ENCODE measurements at places on chromosomes 6 and 20.
A peak's percentile ranks its signal among the peaks of the same experiment; 100 is the strongest.

DNA sequence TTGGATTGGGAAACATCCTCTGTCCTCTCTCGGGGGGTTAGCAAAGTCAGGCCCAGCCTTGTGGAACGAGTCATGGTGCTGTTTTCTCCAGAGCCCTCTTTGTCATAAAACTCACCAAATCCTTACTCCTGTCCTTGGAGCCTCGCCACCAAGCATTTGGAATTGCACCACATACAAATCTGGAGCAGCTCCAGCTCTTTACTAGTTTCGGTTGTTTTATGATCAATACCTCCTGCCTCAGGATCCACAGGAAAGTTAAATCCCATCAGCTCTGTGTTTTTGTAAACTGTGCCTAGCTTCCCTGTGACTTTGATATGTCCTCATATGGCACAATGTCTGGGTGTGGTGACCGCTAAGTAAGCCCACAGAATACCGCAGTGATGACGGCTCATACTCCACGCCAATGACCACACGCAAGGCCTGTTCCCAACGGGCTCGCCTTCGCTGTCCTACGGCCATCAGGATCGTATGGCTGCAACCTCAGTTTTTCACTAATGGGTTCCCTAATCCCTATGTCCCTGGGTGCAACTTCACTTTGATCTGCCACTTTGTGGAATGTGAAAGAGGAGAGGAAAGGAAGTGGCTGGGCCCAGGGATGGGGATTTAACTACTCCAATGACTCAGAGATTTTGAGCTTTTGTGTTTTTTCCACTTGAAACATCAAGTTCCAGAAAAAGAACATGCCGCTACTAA lies 111.3 kb upstream of the FOXQ1 start:
- DNase-seq = no peak

DNA sequence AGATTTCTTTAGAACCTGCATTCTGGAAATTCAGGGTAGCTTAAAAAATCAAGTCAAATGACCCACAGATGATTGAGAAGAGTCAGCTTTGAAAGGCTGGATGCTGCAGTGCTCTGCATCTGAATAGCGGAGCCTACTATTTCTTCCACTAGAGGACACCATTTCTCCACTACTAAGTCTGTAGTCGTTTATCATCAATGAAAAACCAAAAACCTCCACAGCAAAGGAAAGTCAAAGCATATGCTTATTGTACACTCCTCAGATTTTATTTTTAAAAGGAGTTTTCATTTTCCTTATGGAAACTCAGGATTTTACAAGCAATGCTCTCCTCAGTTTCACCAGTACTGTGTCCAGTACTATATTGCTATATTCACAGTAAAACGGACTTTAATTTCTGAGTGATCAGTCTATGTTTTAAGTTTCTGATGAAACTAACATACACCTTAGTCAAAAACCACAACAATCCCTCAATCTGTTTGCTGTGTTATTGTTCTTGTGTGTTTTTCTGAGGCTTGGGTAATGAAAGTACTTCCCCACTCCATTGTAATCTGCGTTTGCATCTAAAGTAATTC lies 50.5 kb upstream of the ENPP5 start:
- DNase-seq = peak; percentile 82

DNA sequence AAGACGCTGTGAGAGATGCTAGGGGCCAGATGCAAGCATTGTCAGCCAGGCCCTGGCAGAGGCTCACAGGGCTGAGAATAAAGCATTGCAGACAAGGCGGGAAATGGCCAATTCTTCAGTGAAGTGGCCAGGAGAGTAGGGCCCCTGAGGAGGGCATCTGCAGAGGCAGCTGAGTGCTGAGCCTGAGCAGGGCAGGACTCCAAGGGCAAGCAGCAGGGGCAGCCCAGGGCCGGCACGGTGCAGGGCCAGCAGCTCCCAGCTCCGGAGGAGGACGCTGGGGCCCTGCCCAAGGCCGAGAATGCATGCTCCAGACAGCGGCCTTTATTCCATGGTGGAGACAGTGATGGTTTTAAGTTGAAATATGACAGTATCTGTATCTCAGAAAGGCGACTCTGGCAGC lies 305.5 kb downstream of the FOXC1 start:
- DNase-seq = no peak

GRCh38 chr6:42176981-42177380 lies 3.8 kb downstream of the GUCA1A start:
- DNase-seq = no peak

DNA sequence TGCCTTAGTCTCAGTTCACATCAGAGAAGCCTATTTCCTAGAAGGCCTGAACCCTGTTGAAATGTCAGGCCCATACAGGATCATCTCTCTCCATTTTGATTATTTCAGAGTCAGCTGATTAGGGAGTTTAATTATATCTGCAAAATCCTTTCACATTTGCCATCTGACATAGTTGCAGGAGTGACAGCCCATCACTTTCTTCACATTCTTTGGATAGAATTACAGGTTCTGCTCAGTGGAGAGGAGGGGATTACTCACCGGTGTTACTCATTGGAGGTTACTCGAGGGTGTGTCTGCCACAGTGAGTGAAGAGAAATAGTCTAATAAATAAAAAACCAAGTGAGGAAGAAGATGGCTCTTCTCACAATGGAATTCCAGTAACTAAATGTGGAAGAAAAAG lies 216.8 kb downstream of the TMEM242 start:
- no peak for DNase-seq

- no peak for DNase-seq
Observed at GRCh38 chr20:50883856-50884255, 47.4 kb downstream of the ADNP start.

DNA sequence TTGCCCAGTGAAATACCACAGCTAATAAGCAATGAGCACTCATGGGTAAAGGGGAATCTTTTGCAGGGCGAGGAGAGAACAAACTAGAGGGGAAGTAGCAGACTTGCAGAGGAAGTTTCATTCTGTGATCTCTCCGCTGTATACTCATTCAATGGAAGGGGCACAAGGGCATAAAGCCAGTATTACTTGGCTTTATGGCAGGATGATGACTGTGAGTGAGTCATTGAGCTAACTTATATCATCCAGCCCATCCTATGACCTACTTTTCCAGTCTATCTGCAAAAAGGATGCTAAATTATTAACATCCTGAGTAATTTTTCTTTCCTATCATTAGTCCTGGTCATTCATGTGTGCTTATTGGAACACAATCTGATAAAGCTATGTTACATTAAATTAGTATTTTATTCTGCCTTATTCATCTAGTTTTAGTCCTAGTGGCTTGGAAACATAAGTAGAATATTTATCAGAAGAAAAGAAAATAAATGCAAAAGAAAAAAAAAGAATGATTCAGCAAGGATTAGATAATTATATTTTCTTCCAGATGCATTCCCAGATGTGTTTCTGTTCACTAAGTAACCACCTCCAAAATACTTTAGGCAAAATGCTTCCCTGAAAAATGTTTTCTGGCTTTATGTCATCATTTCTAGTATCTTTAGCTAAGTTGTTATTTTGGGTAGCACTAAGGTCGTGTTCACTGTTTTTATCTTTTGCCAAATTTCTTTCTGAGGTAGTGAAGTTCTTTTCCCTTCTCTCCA lies 471.7 kb downstream of the CDKAL1 start:
- DNase-seq = no peak

GRCh38 chr6:75484535-75484934 lies 9.1 kb downstream of the FILIP1 start:
- no peak for DNase-seq

DNA sequence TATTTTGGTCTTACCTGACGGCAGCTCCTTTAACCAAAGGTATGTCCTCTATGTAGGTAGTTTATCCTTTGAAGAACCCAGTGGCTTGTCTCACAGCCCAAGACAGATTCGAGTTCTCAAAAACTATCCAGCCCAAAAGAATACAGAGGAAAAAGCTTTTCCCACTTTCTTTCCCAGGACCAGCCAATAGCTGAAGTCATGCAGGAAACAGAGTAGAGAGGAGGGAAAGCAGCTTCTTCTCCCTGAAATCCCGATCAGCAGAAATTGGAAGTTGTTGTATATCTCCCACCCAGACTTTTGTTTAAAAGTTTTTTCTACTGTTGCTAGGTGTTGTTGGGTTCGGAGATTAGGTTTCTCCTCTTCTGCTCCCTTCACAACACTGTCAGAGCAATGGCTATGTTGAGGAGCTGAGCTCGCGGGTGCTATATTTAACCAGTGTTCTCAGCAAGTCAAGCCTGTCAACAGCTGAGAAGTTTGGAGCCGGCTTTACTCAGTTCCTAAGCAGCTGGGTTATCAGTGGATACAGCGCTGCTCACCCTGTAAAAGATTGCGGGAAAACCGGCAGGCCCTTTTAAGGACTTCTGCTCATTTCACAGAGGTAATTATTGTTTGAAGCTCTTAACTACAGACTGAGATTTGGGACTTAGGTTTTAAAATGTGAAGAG lies at the start of gene FILIP1:
Gene FILIP1, minus strand, starts transcription at position 401 of the 665 bp plus-strand sequence. CDS start 78,828 bp downstream, outside the sequence.
- peak; percentile 49 for DNase-seq

DNA sequence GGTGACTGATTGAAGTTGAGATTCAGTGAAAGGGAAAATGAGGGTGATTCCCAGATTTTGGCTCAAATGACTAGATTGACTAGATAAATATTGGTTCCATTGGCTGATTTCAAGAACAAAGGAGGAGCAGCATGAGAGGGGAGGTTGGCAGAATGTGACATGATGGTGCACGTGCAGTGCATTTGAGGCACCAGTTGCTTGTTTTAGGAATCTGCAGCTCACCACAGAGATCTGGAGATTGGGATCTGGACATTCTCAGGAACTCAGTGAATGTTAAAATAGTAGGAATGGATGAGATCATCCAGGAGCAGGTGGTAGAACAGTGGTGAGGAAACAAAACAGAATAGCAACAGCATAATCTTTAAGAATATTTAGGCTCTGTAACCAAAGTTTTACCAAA lies 496.3 kb downstream of the DHX35 start:
- DNase-seq = no peak

GRCh38 chr6:4575714-4576113 lies 200.5 kb upstream of the CDYL start:
- no peak for DNase-seq

GRCh38 chr20:9838378-9839295 lies at the start of gene PAK5:
Gene PAK5, minus strand, starts transcription at chr20:9839076. Its CDS starts 194,748 bp downstream, at chr20:9644328.
- peak; percentile 99 for DNase-seq

GRCh38 chr6:149221774-149222070 lies 95.8 kb upstream of the TAB2 start:
- DNase-seq = no peak

- DNase-seq = no peak
Observed at GRCh38 chr20:7392542-7393206, 547.6 kb downstream of the HAO1 start.

GRCh38 chr6:150813993-150814359 lies 51.5 kb upstream of the MTHFD1L start:
- no peak for DNase-seq

- DNase-seq = no peak
Observed at GRCh38 chr6:127186889-127187288, 68.4 kb downstream of the RSPO3 start.

DNA sequence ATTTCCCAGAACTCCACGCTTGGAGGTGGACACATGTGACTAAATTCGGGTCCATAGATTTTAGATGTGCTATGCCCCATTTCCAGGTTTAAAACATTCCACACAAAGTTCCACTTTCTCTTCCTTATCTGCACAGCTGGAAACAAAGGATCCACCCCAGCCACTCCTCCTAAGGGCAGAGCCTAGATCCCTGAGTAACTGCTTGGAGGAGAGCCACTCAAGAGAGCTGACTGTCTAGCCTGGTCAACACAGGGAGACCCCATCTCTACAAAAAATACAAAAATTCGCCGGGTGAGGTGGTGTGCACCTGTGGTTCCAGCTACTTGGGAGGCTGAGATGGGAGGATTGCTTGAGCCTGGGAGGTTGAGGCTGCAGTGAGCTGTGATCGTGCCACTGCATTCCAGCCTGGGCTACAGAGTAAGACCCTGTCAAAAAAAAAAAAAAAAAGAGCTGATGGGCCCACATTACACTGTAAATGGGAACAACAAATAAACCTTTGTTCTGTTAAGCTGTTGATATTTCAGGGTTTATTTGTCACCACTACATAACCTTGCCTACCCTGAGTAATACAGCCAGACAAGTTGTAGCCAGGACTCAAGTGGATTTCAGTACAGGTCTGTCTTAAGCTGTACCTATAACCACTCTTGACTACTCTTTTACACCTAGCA lies 25.8 kb upstream of the SNRPC start:
- DNase-seq = no peak

GRCh38 chr6:16757332-16757731 lies 3.9 kb downstream of the ATXN1 start:
- DNase-seq = no peak

DNA sequence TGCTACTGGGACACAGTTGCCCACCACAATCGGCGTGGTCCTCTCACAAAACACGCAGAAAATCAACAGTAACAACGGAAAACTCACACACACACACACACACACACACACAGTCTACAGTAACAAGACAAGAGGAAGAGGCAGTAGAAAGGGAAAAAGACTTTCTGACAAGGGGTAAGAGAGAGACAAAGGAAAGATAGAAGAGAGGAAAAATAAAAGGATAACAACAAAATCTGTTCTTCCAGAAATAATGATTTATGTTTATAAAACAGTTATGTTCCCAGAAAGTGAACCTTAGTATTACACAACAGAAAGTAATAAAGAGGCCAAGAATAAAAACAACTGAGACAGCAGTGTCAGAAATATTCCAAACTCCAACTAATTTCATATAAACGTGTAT lies 2.9 kb downstream of the RANBP9 start:
- DNase-seq = no peak

DNA sequence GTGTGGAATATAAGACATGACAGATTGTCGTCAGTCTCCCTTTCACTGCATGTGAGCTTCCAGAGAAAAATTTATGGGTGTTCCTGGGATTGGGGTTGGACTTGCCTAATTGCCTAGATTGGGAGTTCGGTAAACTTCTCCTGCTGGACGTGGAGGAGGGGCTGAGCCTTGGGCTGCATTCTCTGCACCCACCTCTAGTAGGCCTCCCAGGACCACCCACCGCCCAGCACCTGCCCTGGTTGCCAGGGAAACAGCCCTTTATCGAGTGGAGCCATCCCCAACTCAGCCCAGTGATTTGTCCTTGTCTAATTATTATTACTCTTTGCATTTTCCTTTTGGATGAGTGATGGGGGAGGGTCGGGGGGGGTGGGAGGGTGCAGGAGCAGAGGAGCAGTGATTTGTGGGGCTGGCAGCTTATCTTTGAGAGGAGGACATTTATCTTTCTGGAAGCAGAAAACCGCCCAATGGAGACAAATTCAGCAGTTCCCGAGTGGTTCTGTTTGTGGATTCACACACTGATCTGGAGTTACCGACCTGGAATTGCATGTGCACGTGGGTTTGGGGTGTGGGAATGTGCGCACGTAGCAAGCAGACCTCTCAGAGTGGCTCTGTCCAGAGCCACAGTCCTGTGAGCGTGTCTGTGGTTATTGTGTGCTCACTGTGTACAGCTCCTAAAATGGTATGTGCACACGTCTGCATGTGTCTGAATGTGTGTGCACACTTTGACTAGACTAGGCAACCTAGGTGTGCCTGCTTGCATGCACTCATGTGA lies 104.5 kb downstream of the DHX35 start:
- peak; percentile 40 for DNase-seq

DNA sequence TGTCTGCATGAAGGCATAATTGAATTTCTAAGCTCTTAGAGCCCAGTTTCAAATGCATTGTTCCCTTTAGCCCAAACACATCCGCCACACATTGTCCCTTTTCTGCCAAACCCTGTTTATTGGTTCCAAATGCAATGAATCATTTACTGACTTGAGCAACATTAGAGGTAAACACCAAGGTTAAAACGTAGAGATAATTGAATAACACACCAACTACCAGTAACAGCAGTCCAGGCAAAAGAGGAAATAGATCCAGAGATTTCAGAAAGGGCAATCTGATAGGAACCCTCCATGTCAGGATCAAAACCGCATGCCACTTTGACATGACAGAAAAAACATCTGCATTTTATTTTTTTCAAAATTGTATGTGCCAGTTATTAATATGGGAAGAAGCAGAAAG lies 114.8 kb downstream of the PKHD1 start:
- no peak for DNase-seq

- DNase-seq = no peak
Observed at GRCh38 chr6:35388772-35389352, 46.5 kb downstream of the PPARD start.
